ENCODE measurements at places on chromosomes 1 and 21.

DNA sequence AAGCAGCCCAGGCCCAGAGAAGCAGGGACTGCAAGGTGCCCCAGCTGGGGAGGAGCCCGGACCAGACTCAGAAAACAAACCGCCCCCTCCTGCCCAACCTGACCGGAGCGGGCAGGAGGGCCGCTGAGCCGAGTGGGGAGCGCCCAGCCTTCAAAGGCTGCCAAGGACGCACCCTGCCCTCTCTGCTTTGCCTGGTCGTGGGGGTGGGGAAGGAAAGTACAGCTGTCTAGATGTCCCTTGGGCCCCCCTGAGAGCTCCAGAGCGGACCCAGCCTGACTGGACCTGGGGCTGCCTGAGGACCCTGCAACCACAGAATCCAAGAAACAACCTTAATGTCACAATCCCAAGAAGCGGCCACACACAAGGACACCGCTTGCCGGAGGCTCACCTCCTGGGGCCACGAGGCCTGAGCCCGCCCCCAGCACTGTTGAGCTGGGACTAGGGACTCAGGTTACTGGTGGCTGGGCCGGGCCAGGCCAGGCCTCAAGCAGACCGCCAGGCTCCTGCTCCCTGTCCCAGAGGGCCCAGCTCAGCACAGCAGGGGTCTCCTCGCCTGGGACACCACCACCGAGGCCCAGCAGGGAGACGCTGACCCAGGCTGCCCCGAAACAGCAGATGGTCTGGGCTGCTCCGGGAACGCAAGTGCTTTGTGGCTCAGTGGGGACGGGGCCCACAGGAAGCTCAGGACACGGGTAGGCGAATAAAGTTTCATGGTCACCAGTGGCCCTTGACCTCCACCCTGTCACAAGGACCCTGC lies 1.4 kb downstream of the DVL1 start:
- no peak for DNase-seq

DNA sequence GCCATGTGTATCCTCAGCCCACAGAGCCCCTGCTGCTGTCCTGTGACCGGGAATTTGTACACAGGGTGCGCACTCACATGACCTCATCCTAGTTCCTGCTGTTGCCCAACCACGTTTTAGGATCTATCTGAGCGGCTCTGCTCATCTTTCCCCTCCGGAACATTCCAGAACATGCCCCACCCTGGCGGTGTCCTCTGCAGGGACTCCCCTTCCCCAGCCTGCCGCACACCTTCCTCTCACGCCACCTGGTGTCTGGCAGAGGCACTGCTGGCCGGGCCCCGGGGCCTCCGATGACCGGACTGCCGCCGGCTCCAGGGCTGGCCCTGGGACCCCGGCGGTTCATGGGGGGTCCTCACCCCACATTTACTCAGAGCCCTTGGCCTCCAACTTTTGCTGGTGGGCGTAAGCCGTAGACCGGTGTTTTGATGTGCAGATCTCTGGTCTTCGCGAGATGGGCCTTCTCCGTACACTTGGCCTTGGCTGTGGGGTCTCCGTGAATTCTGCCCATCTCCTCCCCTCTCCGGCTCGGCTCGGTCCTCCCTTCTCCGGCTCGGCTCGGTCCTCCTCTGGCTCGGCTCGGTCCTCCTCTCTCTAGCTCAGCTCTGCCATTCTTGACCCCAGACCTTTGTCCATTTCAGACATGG lies 29.5 kb downstream of the ARHGEF16 start:
- no peak for DNase-seq

- peak; percentile 78 for DNase-seq
Measured at GRCh38 chr1:186404454-186405051, 28.9 kb downstream of the ODR4 start.

- DNase-seq: peak; percentile 53
Measured at GRCh38 chr1:154970631-154971340, at the start of gene SHC1. SHC1 (minus strand) TSS chr1:154970747; CDS start chr1:154970526, 221 bp downstream.

DNA sequence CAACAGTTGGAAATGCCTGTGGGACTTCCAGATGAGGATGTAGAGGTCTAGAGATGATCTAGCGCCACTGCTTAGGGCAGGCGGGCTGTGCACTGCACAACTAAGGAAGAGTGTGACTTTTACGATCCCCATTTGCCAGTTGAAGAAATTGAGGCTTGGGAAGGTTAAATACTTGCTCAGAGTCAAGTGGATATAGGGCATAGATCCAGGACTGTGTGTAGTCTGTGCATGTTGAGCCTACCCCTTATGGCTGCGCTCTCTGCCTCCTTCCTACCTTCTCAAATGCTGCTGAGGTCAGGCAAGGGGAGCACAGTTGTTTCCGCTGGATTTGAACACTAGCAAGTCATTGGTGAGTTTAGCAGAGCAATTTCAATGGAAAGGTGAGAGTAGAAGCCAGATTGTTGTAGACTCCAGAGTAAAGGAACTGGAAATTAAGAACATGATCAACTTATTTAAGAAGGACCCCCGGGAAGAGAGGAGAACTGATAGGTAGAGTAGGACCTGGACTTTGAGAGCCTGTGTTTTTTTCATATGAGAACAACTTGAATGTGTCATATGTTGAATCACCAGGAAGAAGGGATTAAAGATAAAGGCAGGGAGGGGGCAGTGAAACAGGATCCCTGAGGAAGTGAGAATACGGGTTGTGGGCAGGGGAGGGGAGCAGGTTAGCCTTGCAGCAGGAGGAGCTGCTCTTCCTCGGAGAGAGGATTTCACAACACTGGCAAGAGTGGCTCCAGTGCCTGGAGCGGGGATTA lies 2.7 kb downstream of the CAPN2 start:
- peak; percentile 97 for DNase-seq

DNA sequence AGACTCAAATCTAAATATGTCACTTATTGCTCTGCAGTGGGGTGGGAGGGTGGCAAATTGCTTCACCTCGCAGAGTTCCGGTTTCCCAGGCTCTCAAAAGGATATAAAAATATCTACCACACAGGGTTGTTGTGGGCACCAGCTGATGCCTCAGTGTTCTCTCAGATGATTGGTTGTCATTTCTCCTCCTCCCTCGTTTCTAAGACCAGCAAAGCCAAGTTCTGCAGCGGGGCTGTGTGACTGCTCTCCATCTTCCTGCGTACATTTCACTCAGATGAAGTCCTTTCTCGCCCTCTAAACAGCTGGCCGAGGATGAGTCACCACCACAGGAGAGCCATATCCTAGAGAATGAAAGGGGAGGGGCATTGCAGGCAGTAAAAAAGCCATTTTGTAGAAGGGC lies 35.0 kb upstream of the VWA5B1 start:
- peak; percentile 94 for DNase-seq

DNA sequence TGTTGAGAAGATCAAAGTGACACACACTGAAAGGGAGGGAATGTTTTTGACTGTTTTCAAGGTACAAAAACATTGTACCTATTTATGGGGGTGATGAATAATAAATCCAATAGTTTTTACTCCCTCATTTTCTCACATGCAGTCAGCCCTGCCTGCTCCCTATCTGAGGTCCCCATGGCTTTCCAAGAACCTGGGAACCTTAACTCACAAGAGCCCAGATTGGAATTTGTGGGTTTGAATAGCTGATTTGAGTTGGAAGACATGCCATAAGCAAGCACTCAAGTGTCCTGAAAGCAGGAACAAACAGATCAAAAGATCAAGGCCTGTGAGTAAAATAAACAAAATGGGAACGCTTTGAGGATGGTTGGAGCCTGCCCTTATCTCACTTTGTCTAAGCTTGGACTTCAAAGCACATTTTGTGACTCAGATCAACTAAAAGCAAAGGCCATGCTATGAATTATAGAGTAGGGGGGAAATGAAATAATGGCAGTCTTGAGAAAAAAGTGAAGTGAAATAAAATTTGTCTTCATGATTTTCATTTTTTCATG lies 136.6 kb downstream of the LYPLAL1 start:
- DNase-seq: no peak

GRCh38 chr21:42042651-42043050 lies 28.5 kb upstream of the UMODL1 start:
- no peak for DNase-seq
